Calu3 (cell line): ENCODE measurements at places on chromosomes 5 and 9. TPM values are rescaled to one million over a fixed set of nuclear protein-coding genes. Genes with fewer than 3 reads are reported as not detected.

Gene PRLR
- 0.59 and 1.2 TPM in 2 replicates for total RNA-seq

Gene PHF2
- 12.5 and 13.9 TPM in 2 replicates for total RNA-seq

Gene PLAC8L1
- total RNA-seq: 1.4 and 3.8 TPM in 2 replicates

Gene KIF2A
- total RNA-seq: 76.9 and 81.4 TPM in 2 replicates

Gene TXNDC15
- 33.8 and 34.2 TPM in 2 replicates for total RNA-seq

Gene NME5
- total RNA-seq: 3.9 and 4.0 TPM in 2 replicates

Gene NSUN2
- 90.7 and 91.2 TPM in 2 replicates for total RNA-seq

Gene NKD2
- 0.47 and 0.93 TPM in 2 replicates for total RNA-seq

Gene NRG2
- total RNA-seq: 1.4 and 3.1 TPM in 2 replicates

Gene IQGAP2
- 13.4 and 25.0 TPM in 2 replicates for total RNA-seq

Gene FYB1
- 30.8 and 42.8 TPM in 2 replicates for total RNA-seq

Gene WNK2
- 81.2 and 85.7 TPM in 2 replicates for total RNA-seq

Gene OR13C8
- not detected in 2 replicates for total RNA-seq

Gene KLF4
- total RNA-seq: 19.9 and 23.0 TPM in 2 replicates

Gene PDZD2
- total RNA-seq: 0.76 and 0.97 TPM in 2 replicates

Gene ELAVL2
- total RNA-seq: not detected in 2 replicates

Gene PCDHGB3
- 1.2 and 1.6 TPM in 2 replicates for total RNA-seq

Gene OR13F1
- not detected in 2 replicates for total RNA-seq

Gene CFAP90
- not detected in 2 replicates for total RNA-seq

Gene C1QTNF2
- total RNA-seq: not detected in 2 replicates

Gene FBP2
- total RNA-seq: not detected in 2 replicates

Gene RGMB
- total RNA-seq: 34.5 and 35.8 TPM in 2 replicates

Gene VLDLR
- total RNA-seq: 17.4 and 17.8 TPM in 2 replicates

Gene GMCL2
- total RNA-seq: not detected in 2 replicates

Gene PLPP7
- total RNA-seq: not detected in 2 replicates

Gene LOX
- 3.6 and 8.7 TPM in 2 replicates for total RNA-seq

Gene GFI1B
- not detected in 2 replicates for total RNA-seq

Gene MEIKIN
- total RNA-seq: not detected in 2 replicates

Gene PPP3R2
- total RNA-seq: not detected in 2 replicates

Gene GBGT1
- total RNA-seq: not detected in 2 replicates

Gene CSF2
- total RNA-seq: 0.80 TPM in 1 of 2 replicates, not detected in the other

Gene ACOT12
- 0.87 TPM in 1 of 2 replicates, not detected in the other for total RNA-seq

Gene FAM153A
- 4.3 and 8.4 TPM in 2 replicates for total RNA-seq

Gene TAF1L
- not detected in 2 replicates for total RNA-seq

Gene LHX2
- not detected in 2 replicates for total RNA-seq

Gene AIF1L
- total RNA-seq: 24.3 and 27.2 TPM in 2 replicates

Gene GGTA1
- not detected in 2 replicates for total RNA-seq

Gene LHFPL2
- 30.9 and 43.6 TPM in 2 replicates for total RNA-seq

Gene SMAD5
- 93.1 and 94.2 TPM in 2 replicates for total RNA-seq

Gene PCDHB5
- total RNA-seq: not detected in 2 replicates

Gene SURF1
- 47.9 and 50.9 TPM in 2 replicates for total RNA-seq

Gene TUSC1
- total RNA-seq: 5.1 and 6.8 TPM in 2 replicates
